Cerebellar nuclear complex (tissue), 1 donor: ENCODE measurements at places on chromosomes 12 and 14.

GRCh38 chr12:54039417-54040147, 6.7 kb downstream of the HOXC5 start:
- DNase-seq = no peak

DNA sequence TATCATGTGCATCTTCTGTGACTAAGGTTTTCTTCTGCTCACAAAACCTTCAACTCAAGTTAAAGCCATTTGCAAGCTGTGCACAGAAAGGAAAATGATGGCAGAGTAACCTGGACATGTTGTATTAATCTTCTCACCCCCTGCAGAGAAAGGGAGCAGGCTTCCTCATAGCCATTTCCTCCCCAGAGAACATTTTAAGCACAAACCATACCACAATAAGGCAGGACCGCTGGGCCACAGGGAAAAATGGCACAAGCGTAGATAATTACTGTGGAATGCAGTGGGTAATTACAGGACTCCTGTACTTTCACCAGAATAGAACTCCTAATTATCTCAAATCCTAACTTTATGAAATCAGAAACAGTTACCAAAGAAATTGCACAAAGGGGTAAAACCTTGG, 215.7 kb downstream of the KIF21A start:
- DNase-seq = no peak

DNA sequence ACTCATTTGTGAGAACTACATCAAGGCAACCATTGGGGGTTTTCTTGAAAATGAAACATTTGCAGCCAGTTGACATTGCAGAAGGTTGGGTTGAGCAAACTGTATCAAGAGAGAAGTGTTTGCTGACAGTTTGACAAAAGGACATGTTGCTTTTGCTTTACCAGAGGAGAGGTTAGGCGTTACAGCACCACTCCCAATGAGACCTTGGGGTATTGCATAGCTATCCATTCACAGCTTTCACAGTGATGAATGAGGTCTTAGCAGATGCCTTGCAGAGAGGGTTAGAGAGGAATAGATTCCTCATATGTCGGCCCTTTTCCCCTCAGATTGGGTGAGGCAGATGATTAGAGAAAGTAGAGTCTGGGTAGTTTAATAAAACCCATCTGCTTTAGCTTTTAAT, 988.9 kb upstream of the FLRT2 start:
- DNase-seq = no peak

- no peak for DNase-seq
These were observed 163.3 kb downstream of the TMTC3 start for GRCh38 chr12:88305254-88305890.

DNA sequence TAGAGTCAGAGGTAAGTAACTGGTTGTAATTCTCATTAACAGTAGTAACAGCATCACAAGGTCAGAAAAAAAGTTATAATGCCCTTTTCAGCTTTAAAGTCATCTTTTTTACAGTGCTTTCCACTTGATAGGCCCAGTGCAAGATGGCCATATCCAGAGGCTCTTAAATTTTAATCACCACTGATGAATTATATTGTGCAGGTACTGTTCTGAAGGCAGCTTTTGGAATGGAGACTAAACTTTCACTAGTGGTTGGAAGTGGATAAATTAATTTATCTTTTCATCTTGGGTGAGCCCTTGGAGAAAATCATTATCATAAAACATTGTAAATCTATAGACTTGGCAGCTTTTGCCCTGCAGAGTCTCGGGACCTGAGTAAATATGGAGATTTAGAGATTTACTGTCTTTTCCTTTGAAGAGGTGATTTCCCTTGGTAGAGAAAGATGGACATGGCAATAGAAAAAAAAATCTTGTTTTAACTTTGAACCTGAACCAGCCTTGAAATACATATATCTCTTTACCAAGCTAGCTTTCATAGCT, 969.1 kb upstream of the NOVA1 start:
- no peak for DNase-seq

DNA sequence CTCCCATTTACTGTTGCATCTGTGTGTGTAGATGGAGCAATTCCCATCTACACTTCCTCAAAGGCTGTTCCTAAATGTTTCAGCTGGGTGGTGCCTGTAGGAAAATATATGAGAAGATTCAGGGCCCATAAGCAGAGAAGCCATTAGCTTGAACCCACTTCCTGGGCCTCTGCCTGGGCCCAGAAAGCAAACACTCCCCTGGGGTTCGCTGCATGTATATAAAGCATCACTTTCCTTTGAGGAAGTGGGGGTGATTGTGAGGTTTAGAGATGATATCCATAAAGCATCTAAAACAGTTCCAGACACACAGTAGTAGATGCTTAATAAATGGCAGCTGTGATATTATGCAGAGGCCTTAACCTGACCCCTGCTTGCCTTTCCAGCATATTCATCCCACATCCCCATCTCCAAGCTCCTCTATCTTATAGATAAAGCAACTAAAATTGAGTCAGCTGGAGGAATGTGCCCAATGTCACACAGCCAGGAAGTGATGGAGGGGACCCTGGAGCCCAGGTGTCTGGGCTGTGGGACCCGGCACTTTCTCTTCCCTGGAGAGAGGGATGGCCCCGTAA, 280.0 kb upstream of the CRY1 start:
- no peak for DNase-seq

GRCh38 chr14:29444216-29444615, 483.4 kb downstream of the PRKD1 start:
- no peak for DNase-seq

DNA sequence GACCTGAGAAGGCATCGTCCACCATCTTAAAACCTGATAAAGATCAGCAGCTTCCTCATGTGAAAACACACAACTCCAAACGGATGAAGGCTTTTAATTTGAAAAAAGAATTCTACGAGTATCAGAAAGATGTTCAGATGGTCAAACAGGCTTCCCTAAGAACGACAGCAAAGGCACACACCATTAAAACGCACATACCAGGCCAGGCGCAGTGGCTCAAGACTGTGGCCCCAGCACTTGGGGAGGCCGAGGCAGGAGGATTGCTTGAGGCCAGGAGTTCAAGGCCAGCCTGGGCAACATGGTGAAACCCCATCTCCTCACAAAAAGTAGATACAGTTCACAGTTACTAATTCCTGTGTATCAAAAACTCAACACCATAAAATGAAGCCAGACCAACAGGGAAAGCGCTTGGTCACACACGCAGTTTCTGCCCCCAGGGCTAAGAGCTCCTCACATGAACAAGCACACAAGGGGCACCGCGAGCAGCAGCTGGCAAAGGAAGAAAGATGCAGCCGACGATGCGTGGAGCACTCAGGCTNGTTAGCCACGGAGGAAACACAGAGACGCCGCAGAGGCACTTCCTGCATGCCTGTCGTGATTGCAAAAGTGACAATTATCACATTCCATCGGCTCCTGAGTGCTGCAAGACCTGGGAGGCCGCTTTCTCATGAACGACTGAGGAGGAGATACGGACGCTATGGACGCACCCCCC, 78.0 kb downstream of the NOC4L start:
- no peak for DNase-seq

- DNase-seq = no peak
These were observed 300.0 kb upstream of the NOS1 start for GRCh38 chr12:117661471-117661870.

- no peak for DNase-seq
These were observed 37.3 kb downstream of the SNX6 start for GRCh38 chr14:34592623-34593022.

- DNase-seq = peak; percentile 78
These were observed 55.1 kb upstream of the CMKLR1 start for GRCh38 chr12:108394196-108394595.

DNA sequence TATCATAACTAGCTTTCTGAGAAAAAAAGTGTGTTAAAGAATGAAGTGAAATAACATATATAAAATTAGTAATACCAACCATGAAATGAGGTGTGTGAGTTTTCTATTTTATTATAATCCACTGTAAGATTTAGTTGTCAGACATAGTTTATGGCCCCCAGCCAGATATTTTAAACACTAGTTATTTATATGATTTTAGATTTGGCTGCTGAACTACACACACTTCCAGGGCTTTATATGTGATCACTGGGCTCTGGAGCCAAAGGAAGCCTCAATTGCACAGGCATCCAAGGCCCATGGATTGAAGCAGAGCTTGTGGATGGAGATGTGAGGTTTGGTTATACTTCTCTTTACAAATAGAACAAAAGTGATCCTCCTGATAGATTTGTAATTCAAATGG, 48.7 kb upstream of the CNTN1 start:
- no peak for DNase-seq

- no peak for DNase-seq
These were observed 166.4 kb downstream of the PELI2 start for GRCh38 chr14:56284641-56285040.

GRCh38 chr14:91092073-91092472, 21.8 kb upstream of the DGLUCY start:
- no peak for DNase-seq

GRCh38 chr12:124868252-124869058, 4.8 kb upstream of the SCARB1 start:
- no peak for DNase-seq

- DNase-seq = no peak
These were observed 35.7 kb downstream of the HIGD1C start for GRCh38 chr12:50988051-50988450.

GRCh38 chr14:76808011-76808410, 4.7 kb downstream of the ANGEL1 start:
- DNase-seq = no peak

- no peak for DNase-seq
These were observed 296.5 kb downstream of the TMEM132D start for GRCh38 chr12:129607301-129607700.

DNA sequence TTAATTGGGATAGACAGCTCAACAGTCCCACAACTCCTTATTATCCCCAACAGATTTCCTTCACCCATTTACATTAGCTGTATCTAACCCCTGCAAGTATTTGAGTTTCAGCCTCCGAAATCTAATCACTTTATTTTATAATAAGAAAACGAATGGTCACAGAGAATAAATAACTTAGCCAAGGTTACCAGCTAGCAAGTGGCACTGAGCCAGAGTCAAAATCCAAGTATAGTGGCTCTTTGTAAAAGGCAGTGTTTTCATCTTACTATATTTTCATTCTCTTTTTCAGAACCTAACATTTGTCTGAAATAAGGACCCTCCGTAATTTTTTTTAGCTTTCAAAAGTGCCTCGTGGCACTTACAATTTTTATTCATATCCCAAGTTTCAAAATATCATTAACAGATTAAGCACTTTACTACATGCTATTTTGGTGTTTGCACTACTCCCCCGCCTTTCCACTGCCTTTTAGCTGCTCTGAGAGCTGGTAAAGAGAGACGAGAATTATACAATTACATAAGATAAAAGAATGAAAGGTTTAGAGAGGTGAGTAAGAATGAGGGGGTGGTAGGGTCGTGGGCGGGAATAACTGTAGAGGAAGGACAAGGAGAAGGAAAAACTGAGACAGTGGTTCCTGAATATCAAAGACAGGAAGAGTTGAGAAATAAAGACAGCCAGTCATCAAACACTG, 3.7 kb upstream of the USP15 start:
- no peak for DNase-seq

DNA sequence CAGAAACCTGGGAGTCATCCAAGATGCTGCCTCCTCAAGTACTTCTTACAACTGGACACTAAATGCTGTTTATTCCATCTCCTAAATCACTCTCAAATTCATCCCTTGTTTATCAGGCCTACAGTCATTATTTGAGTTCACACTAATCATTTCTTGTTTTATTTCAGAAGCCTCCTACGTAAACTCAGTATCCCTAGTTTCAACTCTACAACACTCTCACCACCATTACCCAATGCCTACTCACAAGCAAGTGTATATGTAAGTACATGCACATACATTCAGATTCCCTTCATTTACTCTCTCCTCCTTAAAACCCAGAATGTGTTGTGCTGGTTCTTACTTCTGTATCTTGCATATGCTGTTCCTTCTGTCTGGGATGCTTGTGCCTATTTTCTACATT, 43.0 kb downstream of the DDHD1 start:
- no peak for DNase-seq

GRCh38 chr14:63200767-63201166, 3.5 kb upstream of the RHOJ start:
- DNase-seq = no peak

DNA sequence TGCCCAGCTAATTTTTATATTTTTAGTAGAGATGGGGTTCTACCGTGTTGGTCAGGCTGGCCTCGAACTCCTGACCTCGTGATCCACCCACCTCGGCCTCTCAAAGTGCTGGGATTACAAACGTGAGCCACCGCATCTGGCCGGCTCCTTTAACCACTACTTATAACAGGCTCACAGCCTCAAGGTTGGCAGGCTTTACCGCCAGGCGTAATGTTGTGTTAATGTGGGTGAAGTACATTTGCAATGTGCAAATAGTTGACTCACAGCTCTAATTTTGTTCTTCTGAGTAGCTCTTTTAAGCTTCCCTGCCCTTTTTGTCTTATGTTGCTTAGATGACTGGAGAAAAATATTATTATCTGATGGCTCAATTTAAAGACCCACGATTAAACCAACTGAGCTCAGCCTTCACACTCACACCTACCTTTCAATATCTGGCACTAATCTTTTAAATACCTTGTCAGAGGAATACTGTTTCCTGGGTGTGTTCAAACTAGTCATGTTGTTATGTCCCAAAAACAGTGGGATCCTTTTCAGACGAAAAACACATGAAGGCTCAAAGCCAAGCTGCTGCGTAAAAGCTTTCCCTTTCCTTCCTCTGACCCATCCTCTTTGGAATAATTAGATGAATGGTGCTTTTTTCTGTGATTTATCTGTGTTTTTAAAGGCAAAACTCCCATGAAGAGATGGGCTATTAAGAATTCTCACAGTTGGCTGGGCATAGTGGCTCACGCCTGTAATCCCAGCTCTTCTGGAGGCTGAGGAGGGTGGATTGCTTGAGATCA, 57.2 kb upstream of the USP44 start:
- DNase-seq = no peak

- DNase-seq = no peak
These were observed 2.4 kb upstream of the RNASE7 start for GRCh38 chr14:21039585-21040369.

DNA sequence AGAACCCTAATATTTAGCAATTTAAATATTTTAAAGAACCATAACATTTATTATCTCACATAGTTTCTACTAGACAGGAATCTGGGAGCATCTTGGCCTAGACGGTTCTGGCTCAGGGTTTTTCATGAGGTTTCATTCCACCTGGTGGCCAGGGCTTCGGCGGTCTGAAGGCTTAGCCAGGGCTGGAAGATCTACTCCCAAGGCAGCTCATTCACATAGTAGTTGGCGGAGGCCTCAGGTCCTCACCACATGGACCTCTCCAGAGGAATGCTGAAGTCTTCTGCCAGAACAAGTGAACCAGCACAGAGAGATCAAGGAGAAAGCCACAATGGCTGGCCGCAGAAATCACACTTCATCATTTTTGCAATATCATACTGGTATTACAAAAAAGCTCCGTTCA, 68.2 kb downstream of the SINHCAF start:
- no peak for DNase-seq
